ENCODE measurements at places on chromosomes 12 and 14.

GRCh38 chr14:48849741-48850322 lies 736.3 kb downstream of the RPS29 start:
- no peak for DNase-seq

GRCh38 chr14:101229666-101230065 lies 326.1 kb upstream of the RTL1 start:
- DNase-seq = no peak

DNA sequence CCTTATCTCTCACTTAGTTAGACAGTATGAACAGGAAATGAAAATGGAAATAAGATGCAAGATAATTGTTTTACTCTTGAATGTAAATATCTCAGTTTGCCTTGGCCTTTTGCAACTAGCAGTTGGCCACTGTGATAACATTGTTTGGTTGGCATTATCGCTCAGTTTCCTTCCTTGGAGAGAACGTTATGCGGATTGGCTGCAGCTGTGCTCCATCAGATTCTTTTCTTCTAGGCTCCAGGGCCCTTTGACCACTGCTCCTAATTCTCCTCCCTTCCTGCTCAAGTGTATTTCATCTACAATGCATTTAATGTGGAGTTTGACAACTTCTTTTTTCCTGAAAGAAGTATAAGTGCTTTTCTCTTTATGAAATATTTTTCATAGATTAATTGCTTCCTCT lies 284.2 kb downstream of the ADAMTS20 start:
- no peak for DNase-seq

GRCh38 chr12:89355243-89356068 lies 3.2 kb upstream of the DUSP6 start:
- DNase-seq = no peak

GRCh38 chr12:45701296-45701695 lies 28.2 kb upstream of the ARID2 start:
- DNase-seq = no peak

- no peak for DNase-seq
These were observed 153.1 kb downstream of the ALG10B start for GRCh38 chr12:38469715-38470114.

- DNase-seq = no peak
These were observed 13.0 kb upstream of the ZNF410 start for GRCh38 chr14:73873660-73874059.

GRCh38 chr14:64474041-64474440 lies 8.7 kb downstream of the AKAP5 start:
- no peak for DNase-seq

DNA sequence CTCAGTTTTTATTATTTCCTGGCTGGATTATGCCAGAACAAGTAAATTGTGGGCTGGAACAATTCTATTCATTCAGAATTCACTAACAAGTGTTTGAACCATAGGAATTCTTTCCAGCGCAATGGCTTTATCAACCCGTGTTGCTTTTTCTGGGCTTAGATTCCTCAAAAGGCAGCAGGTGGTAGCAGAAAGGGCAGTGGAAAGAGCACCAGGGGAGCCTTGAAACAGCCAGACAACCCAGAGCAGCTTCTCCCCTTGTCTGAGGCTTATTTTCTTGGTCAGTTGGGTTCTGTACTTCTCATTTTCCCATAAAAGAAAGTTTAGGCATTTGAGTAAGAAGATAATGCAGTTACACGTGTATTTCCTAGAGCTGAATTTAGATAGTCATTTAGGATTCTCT lies 130.7 kb downstream of the OTOGL start:
- DNase-seq = no peak

DNA sequence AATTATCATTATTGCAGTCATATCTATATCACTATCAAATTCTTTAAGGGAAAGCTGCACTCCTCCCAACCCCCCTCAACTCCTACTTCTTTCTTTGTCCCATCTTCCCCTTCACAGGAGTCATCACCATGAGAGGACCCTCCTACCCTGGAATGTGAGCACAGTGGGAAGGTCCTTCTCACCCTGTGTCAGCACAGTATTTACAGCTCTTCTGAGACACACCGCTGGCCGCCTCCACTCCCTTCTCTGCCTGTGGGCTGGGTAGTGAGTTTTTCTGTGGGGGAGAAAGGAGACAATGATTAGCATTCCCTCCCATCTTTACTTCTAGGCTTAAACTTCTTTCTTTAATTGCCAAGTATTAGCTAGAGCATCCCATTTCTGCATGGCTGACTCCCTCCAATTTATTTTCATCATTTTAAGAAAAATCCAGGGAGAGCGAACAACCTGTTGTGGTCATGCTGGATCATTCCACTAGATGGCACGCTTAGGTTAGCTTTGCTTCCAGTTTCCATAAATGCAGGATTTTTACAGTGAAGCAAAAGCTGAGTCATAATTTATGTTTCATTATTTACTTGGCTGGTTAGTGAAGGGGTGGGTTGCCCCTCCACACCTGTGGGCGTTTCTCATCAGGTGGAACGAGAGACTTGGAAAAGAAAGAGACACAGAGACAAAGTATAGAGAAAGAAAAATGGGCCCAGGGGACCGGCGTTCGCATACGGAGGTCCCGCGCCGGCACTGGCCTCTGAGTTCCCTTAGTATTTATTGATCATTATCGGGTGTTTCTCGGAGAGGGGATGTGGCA lies 188.5 kb downstream of the ALX1 start:
- peak; percentile 60 for DNase-seq

DNA sequence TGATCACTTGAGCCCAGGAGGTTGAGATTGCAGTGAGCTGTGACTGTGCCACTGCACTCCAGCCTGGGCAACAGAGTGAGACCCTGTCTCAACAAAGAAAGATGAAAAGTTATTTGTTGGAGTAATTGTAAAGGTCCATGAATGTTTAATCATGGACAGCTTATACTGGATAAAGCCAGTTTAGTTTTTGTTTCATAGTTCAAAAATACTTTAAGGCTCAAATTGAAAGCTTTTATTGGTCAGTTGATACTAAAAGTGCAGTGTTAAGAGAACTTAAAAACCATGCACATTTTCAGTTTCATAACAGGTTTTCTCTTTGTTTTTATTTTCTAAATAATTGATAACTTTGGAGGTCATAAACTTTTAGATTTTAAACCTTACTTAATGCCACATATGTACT lies 108.4 kb downstream of the MON2 start:
- DNase-seq = no peak

- DNase-seq = no peak
These were observed 63.1 kb downstream of the DRAM1 start for GRCh38 chr12:101940400-101940950.

- DNase-seq = no peak
These were observed 8.0 kb upstream of the OR5AU1 start for GRCh38 chr14:21163871-21164291.

GRCh38 chr14:101719708-101720107 lies 41.8 kb upstream of the PPP2R5C start:
- DNase-seq = no peak

- peak; percentile 47 for DNase-seq
These were observed 47.3 kb upstream of the PAWR start for GRCh38 chr12:79737875-79738718.

- DNase-seq = no peak
These were observed 145.4 kb upstream of the E2F7 start for GRCh38 chr12:77210724-77211123.

DNA sequence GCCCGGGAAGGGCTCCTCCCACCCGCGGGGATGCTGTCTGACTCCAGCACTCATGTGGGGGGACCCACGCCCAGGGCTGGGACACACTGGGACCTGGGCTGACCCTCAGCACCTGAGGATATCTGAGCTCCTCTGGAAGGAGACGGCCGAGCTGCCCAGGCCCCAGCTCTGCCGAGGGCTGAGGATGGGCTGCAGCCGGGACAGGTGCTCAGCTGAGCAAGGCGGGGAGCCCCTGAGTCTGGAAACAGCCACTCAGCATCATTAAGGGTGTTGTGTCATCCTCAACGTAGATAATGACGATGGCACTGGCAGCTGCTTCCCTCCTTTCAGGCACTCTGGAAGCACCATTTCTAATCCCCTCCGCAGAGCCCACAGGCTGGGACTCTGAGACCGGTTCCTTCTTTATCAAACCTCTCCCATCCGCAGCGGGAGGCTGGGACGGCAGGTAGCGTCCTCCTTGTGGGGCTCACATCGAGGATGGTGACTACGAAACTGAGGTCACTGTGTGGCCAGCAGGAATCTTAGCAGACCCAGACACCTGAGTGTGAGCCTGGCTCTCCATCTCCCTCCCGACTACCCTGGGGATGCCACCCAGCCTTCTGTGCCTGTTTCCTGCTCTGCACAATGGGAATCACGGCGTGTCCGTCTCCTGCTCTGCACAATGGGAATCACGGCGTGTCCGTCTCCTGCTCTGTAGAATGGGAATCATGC lies 26.7 kb upstream of the SFSWAP start:
- DNase-seq = no peak

- peak; percentile 69 for DNase-seq
These were observed 61.8 kb downstream of the GLT1D1 start for GRCh38 chr12:128914908-128915563.

DNA sequence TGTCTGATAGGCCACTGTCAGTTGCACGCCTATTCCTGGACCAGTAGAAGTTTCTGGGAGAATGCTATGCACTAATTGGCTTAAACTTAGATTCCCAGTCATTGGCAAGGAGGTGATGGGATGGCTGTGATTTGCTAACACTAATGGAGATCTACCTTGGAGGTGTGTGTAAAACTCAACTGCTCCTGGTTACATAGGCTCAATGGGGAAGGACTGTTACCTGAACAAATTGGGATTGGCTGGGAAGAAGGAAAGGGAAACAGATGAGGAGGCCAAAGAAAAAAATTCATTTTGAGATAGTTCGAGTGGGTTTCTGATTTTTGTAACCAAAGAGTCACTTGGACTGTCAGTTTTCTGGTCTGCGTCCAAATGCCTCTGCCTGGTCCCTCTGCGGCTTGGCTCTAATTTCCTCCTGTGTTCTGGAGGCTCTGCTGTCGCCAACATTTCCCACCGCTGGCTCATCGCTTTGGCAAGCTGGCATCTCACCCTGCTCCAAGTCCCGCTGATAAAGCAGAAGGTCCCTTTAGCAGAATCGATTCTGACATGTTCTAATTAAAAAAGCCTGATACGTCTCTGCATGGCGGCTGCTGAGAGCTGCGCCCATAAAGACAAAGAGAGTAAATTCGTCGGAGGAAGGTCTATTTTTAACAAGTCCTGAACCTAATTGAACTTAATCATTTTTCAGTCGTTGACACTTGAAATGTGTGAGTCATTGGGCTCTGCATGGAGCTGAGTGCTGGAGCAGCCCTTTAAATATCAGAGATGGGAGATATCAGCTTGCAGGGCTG lies 2.0 kb upstream of the CCDC63 start:
- no peak for DNase-seq

- DNase-seq = no peak
These were observed 8.9 kb upstream of the MYRFL start for GRCh38 chr12:69816082-69816481.

GRCh38 chr12:130044991-130045621 lies 117.2 kb upstream of the FZD10 start:
- no peak for DNase-seq

DNA sequence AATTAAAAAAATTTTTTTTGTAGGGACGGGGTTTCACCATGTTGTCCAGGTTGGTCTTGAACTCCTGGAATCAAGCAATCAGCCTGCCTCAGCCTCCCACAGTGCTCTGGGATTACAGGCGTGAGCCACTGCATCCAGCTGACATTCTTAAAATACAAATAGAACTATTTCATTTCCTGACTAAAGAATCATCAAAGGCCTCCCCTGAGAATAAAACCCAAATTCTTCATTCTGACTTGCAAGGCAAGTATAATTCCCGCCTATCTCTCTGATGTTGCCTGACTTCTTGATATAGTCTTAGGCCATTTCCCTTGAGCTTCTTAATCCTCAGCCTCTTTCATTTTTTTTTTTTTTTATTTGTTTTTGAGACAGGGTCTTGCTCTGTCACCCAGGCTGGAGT lies 4.4 kb upstream of the BICD1 start:
- no peak for DNase-seq

GRCh38 chr14:97538749-97539410 lies 741.7 kb downstream of the VRK1 start:
- DNase-seq = peak; percentile 20

GRCh38 chr12:19462406-19462805 lies 23.1 kb downstream of the AEBP2 start:
- no peak for DNase-seq

DNA sequence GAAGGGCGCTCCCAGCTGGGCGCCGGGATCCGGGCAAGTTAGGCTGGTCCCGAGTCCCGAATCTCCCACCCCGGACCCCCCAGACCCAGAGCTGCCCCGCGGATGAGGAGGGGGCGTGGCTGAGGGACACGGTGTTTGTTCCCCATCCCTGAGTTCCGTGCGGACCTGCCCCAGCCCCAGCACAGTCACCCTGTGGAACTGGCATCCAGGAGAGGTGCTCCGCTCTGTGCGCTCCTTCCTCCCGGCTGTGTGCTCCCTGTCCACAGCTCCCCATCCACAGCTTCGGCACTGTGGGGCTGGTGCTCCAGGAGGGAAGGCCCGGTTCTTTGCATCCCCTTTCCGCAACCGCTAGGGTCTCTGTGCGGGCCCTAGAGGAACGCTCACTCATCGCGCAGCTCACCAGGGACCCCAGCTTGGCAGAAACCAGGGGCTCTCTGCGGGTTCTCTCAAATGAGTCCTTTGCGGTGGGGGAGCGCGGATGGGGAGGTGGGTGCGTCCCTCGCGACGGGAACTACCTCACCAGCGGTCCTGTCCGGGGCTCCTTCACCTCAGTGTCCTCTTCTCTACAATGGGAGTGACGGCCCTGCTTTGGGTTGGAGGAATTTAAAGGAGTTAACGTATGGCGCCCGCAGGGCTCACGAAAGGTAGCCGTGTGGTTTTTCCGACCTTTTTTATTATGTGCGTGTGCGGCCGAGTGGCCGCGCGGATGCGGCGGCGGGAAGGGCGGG lies 845 bp downstream of the TMEM132C start:
- DNase-seq = no peak

GRCh38 chr12:81208187-81208911 lies 130.5 kb downstream of the ACSS3 start:
- no peak for DNase-seq

DNA sequence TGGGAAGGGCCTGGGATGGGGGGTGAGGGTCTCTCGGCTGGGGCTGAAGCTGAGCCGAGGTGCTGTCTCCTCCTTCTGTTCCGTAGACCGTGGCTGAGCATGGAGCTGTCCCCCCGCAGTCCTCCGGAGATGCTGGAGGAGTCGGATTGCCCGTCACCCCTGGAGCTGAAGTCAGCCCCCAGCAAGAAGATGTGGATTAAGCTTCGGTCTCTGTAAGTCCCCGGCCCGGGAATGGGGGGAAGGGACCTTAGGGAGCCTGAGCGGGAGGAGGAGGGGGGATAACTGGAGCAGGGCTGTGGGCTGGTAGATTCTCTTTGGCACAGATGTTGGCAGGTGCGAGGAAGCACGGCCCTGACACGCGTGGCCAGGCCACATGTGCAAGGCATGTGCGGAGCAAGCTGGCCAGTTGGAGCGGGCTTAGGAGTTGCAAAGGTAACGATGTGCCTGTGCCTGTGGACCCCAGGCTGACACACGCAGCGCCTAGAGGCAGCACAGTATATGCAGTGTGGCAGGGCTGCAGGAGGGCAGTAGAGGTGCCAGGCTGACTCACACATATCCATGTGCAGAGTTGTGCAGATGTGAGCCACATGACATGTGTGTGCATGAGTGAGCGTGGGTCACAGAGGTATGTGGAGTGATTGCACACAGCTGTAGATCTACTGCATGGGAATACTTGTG lies 512 bp downstream of the PDE1B start:
- peak; percentile 5 for DNase-seq

- no peak for DNase-seq
These were observed 158.2 kb downstream of the SLC38A4 start for GRCh38 chr12:46667551-46667950.
